Activated CD4-positive, alpha-beta T cell treated with anti-CD3 and anti-CD28 coated beads, Interleukin-2, amount 10 ng/mL, durations not matched to agents 24 days and 14 days (primary cell): ENCODE measurements at places on chromosomes 2 and 18. TPM values are rescaled to one million over a fixed set of nuclear protein-coding genes. Genes with fewer than 3 reads are reported as not detected.

GRCh38 chr2:109382951-109383350, 230.8 kb downstream of the SEPTIN10 start:
- DNase-seq: no peak

GRCh38 chr2:66305718-66306117, 129.2 kb upstream of the MEIS1 start:
- no peak for DNase-seq

DNA sequence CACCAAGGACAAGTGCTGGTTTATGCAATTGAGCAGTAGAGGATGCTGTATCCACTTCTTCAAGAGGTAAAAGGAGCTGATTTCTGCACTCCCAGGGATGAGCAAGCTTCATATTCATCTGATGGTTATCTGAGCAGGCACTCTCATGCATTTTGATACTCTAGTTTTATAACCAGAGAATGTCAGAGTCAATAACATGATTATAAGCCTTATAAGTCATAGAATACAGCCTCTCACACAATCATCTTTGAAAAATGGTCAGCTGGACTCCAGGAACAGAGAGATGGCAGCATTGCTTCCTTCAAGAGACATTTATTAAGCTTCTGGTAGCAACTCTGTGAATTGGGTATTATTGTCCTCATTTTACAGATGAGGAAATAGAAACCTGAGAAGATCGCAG, 167.1 kb downstream of the SLC8A1 start:
- no peak for DNase-seq

- DNase-seq: no peak
These were observed 25.7 kb downstream of the ANKRD62 start for GRCh38 chr18:12119358-12119757.

DNA sequence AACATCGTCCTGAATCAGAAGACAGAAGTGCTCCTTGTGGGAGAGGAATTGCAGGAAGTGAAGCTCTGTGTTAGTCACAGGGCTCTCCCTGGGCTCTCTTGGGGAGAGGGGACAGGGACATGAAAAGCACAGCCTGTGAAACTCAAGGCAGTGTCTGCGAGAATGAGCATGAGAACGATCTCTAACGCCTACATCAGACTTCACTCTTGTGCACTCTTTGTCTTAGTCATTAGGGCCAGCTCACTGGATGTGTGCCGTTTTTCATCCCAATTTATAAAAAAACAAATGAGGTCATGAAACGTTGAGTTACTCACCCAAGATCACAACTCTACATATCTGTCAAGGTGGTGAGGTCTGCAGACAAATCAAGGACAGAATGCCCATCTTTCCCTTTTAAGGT, 27.0 kb upstream of the TWIST2 start:
- DNase-seq: no peak

DNA sequence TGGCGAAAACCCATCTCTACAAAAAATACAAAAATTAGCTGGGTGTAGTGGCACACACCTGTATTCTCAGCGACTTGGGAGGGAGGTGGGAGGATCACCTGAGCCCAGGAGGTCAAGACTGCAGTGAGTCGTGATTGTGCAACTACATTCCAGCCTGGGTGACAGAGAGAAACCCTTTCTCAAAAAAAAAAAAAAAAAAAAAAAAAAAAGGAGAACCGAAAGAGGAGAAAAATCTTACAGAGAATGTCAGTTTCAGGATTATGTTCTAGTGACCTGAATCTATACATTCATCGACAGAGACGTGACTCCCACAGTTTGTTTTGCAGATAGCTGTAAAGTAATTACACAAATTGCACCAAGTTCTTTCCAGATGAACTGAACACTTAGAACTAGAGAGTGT, 187.8 kb downstream of the FTCDNL1 start:
- DNase-seq: no peak

GRCh38 chr2:3208179-3208578, 169.4 kb downstream of the EIPR1 start:
- DNase-seq: no peak

DNA sequence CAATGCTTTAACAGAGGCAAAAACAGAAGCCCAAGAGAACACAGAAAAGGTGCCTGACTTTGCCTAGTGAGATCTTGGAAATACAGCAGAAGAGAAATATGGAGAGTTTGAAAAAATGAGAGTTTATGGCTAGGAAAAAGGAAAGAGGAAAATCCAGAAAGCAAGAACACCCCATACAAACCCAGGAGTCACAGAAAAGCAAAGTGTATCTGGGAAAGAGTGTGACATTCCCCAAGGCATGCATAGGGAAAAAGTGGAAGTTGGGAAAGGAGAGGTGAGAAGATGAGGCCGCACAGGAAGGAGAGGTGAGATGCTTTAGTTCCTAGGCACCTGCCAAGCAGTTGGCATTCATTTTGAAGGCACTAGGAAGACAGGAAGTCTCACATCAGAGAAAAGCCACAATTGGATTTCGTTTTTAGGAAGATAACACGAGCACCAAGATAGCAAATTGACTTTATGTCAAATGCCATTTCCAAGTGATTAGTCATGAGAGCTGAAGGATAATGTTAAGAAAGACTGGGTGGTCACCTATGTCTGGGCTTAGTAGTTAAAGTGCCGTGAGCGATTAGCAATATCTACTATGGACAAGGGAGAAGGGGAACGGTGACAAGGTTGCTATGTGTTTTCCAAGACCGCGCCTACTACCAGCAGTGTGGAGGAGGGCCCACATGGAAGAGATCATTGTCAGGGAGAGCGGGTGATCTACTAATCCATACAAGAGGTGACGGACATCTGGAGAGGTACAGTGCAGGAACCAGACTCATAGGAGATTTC, 224.1 kb upstream of the PARD3B start:
- no peak for DNase-seq

DNA sequence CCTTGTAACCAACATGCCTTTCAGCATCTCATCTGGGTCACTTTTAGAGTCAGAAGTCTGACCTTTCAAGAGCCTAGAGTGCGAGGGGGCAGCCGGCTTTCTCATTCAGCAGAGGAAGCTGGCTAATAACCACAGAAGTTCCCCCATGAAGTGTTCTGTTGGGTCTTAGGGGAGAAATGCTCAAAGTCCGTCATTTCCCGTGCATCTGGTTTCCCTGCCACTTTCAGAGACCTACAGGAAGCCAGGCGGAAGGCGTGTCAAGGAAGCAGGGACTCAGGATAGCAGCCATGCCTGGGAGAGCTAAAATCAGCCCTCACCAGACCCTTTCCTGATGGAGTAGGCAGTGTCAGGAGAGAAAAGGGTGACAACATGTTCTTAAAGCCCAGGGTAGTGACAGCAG, 301.8 kb upstream of the ID2 start:
- DNase-seq: no peak

- peak; percentile 60 for DNase-seq
These were observed 1011.3 kb upstream of the CELF4 start for GRCh38 chr18:38576916-38577315.

GRCh38 chr2:5914811-5915611, 222.8 kb downstream of the SOX11 start:
- no peak for DNase-seq

Gene AP1S3
- total RNA-seq: 14.1 and 17.4 TPM in 2 replicates

Gene WDR35
- 8.1 and 9.0 TPM in 2 replicates for total RNA-seq

Gene GCKR
- not detected in 2 replicates for total RNA-seq

Gene DNAH6
- 0.17 and 0.23 TPM in 2 replicates for total RNA-seq

Gene TMEM163
- 0.23 TPM in 1 of 2 replicates, not detected in the other for total RNA-seq

Gene HRH4
- total RNA-seq: 0.79 and 1.6 TPM in 2 replicates

Gene TMEM200C
- total RNA-seq: not detected in 2 replicates

Gene NRP2
- 61.0 and 64.4 TPM in 2 replicates for total RNA-seq

Gene ITGB6
- not detected in 2 replicates for total RNA-seq

Gene ASTL
- total RNA-seq: 2.4 and 3.4 TPM in 2 replicates
